ENCODE measurements at places on chromosomes 4 and X. TPM values are rescaled to one million over a fixed set of nuclear protein-coding genes. Genes with fewer than 3 reads are reported as not detected.

RNF4 gene
- 39.6 TPM for polyA plus RNA-seq

CYTL1 gene
- polyA plus RNA-seq = 5.6 TPM

RBM47 gene
- polyA plus RNA-seq = 2.4 TPM

GRCh38 chr4:81562093-81562492 is 90.4 kb upstream of the RASGEF1B start:
- no peak for DNase-seq

DNA sequence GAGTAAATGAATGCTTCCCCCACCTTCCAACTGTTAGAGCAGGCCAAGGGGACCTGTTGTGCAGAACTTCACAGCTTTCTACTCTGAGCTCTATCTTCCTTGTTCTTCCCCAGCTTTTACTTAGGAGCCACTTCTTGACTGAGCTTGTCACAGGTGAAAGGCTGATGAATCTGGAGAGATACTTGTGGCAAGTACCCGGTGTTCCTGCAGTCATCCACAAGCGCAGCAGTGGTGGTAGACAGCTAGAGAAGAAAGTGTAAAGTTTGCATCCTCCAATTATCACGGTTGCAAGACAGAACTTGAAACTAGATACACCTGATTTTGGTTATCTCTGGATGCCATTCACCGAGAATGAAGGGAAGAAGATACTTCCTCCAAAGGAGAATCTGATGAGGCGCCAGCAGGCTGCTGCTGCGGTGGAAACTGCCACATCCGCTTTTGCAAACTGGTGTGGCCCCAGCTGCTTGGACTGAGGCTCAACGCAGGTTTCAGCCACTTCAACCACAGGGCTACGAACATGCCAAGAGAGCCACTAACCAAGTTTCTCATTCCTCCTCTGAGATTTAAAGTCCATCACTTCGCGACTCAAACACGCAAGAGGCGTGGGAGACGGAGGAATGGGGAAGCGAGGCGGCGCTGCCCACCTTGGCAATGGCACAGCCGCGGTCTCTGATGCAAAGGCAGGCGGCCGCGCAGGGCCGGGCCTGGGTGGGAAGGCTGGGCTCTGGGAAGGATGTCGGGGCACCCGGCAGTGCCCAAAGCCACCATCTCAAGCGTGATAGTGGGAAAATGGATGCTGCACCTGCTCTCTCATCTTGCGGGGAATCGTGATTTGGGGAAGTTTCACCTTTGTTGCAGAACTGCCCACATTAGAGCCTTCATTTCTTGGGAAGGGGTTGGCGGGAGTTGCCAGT is 1.3 kb upstream of the FHIP1A start:
- peak; percentile 19 for DNase-seq

All from hindlimb muscle (tissue), 1 donor.